ENCODE measurements at places on chromosomes 12 and 14.

GRCh38 chr12:1339618-1340319 lies 254.6 kb downstream of the FBXL14 start:
- DNase-seq, result no peak

GRCh38 chr12:65962921-65963861 lies 138.9 kb downstream of the HMGA2 start:
- DNase-seq, result no peak

GRCh38 chr14:97634751-97635150 lies 837.6 kb downstream of the VRK1 start:
- no peak for DNase-seq

DNA sequence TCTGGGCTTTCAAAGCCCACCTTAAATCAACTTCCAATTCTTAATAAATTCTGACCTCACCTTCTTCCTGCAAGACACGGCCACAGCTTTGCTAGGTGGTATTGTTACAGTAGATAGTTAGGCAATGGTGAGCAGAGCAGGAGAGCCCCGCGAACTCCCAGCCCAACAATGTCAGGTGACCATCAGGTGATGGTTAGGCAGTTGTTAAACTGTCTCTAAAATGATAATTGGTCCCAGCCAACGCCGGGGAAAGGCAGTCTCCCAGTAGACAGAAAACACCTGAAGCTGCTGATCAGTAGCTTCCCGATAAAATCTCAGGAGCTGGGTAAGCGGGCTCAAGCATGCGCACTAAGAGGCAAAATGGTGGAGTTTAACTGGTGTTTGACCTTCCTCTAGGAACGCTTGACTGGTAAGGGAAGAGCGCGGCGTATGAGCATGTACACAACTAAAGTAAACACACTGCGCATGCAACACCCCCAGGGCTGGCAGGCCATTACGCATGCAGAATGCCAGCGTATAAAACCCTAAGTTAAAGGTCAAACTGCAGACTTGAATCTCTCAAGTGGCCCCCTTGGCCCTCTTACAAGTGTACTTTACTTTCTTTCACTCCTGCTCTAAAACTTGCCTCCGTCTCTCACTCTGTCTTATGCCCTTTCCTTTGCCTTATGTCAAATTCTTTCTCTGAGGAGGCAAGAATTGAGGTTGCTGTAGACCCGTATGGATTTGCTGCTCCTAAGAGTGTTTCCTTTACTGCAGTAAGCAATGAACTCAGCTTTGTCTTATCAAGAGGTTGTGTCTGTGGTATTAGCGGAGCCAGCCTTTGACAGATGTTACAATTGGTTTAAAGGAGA lies 113.5 kb downstream of the C12orf75 start:
- no peak for DNase-seq

GRCh38 chr12:119036878-119037825 lies 55.8 kb downstream of the SRRM4 start:
- DNase-seq, result no peak

DNA sequence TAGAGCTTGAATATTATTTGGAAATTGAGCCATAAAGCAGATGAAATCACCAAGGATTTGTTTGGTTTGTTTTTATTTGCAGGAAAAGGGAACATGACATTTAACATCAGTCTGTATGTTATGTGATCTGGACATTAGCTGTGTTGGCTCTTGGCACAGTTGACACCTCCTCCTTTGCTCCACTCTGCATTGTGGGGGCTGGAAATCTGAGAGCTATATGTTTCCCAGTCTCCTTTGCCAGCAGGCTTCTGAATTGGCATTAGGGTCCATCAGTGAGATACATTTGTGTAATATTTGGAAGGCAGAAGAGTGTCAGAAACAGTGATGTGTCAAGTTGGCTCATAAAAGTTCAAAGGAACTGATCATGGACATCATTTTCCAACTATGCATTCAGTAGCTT lies 322.1 kb upstream of the ATP2B1 start:
- DNase-seq, result no peak

DNA sequence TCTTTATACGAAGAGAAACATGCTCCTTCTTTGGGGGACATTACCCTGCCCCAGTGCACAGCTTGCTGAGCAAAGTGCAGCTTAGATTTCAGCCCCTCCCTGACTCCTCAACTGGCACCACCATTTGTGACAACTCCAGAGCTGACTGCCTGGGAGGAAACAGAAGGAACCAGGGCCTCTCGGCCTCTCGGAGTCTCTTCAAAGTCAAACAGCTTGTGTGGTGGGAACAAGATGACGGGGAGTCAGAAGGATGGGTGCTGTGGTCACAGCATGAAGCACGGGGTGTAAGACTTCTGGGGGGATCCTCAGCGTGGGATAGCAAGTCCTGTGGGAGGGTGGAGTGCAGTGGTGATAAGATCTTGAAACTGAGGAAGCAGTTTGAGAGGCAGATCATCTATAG lies 123.5 kb upstream of the BCL2L14 start:
- no peak for DNase-seq

DNA sequence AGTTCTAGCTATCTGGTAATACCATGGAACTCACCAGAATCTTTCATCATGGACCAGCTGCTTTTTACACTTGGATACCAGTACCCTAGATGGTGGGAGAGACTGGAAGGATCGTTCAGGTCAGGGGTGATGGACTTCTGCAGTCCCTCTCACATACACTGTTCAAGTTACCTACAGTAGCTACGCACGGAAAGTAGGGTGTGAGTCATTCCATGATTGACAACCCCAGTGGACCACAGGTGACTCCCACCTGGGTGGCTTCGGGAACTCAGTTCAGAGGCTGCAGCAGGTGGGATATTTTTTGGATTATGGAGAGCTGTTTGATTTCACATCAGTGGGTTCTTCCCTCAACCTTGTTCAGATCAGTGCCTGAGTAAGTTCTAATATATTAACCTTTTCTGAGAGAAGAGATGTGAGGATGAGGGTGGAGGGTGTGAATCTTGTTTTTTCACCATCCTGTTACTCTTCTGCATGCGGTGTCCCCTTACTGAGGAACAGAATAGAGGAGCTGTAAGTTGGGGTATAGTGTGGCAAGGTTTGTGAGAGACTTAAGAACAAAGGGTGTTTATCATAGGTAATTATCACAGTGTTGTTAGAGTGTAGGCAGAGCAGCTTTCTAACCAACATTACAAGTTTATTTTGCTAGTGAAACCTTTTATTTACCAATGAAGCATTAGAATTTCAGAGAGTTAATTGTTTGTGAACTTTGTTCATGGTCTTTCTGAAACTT lies 39.6 kb downstream of the PRKCH start:
- DNase-seq, result no peak

DNA sequence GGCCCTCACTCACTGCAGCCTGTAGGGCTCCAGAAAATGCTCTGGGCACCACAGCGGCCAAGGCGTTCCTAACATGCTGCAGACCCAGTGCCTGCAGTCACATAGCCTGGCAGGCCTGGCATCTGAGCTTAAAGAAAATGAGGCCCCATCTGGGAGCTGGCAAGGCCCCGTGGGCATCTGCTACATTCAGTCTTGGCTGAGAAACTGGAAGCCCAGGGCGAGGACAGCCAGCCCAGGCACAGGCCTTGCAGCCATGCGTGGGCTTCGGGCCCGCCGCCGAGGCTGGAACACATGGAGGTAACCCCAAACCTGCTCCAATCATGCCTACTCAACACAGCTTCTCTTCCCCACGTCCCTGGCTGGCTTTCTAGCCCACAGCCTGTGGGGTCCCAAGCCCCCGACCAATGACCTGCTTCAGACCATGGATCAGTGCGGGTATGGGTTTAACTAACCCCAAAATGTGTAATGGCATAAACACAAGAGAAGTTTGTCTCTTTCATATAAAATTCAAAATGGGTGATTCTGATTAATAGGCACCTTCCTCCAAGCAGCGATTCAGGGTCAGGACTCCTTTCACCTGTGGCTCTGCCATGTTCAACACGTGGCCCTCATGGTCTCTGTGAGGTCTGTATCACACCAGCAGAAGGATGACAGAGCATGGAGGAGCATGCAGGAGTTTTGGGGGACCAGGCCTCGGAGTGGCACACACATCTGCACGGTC lies 6.4 kb downstream of the NGB start:
- DNase-seq, result no peak

GRCh38 chr12:44088647-44089046 lies 252.8 kb downstream of the TMEM117 start:
- no peak for DNase-seq

DNA sequence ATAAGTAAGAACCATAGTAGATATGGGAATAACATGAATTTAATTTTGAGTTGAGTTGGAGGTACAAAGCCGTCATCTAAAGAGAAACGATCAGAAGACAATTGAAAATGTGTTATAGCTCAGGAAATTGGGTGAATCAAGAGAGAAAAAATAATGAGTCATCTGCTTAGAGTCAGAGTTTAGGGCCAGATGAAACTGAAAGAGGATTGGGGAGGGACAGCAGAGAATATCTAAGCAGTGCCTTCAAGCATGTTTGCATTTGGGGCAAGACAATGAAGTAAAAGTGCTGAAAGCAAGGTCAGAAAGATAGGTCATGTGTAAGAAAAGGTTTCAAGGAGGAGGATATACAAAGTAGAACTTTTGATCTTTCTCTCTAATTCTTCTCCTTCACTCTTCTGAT lies 49.4 kb downstream of the SLC15A5 start:
- no peak for DNase-seq

GRCh38 chr14:44736326-44736725 lies 225.4 kb downstream of the KLHL28 start:
- no peak for DNase-seq

- DNase-seq, result no peak
Measured at GRCh38 chr12:30853561-30854133, 72.9 kb upstream of the TSPAN11 start.

DNA sequence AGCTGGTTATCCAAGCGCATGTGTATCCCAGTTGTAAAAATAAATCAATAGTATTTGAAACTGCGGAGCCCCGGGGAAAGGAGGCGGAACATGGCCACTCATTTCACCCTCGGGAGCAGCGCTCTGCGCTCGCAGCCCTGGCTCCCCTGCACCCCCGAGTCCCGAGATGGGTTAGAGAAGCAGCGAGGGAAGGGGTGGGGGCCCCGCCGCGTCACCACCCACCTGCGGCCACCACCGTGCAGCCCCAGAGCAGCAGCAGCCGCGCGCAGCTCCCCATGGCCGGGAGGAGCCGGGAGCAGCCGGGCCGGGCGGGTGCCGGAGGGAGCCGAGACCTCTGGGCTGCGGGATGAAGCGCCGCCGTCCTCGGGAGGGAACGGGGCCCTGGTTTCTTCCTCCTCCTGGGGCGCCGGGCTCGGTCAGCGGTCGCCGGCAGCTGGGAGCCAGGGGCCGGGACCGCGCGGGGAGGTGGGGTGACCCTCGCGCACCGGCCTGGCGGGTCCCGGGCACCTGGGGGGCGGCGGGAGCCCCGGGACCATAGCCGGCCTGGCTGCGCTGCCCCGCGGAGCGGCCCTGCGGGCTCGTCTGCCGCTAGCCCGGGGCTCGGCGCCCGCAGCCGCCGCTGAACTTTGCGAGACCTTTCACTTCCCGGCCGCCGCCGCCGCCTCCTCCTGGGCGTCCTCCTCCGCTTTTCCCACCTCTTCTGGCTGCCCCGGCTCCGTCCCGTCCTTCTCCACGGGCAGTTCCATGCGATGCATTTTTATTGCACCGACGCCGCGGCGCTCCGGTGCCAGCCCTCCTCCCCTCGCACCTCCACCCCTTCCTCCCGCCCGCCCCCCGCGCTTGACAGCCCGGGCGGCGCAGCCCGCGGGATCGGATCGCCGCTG lies at the start of gene NTN4:
TSS of gene NTN4 (minus strand) at position 732 of the 884 bp plus-strand sequence. CDS start at position 277, 455 bp downstream.
- no peak for DNase-seq

- no peak for DNase-seq
Measured at GRCh38 chr14:66507181-66507721, 696 bp upstream of the GPHN start.

- DNase-seq, result no peak
Measured at GRCh38 chr12:32181498-32182175, 75.0 kb downstream of the BICD1 start.

- no peak for DNase-seq
Measured at GRCh38 chr12:77382096-77382742, 316.9 kb upstream of the E2F7 start.

- no peak for DNase-seq
Measured at GRCh38 chr12:59317598-59317997, 278.2 kb upstream of the SLC16A7 start.

DNA sequence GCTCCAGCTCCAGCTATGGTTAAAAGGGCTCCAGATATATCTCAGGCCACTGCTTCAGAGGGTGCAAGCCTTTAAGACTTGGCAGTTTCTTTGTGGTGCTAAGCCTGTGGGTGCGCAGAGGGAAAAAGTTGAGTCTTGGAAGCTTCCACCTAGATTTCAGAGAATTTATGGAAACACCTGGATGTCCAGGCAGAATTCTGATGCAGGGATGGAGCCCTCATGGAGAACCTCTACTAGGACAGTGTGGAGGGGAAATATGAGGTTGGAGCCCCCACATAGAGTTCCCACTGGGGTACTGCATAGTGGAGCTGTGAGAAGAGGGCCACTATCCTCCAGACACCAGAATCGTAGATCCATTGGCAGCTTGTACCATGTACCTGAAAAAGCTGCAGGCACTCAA lies 69.9 kb downstream of the SDR9C7 start:
- DNase-seq, result no peak

- DNase-seq, result no peak
Measured at GRCh38 chr12:115946867-115947695, 330.4 kb downstream of the MED13L start.

DNA sequence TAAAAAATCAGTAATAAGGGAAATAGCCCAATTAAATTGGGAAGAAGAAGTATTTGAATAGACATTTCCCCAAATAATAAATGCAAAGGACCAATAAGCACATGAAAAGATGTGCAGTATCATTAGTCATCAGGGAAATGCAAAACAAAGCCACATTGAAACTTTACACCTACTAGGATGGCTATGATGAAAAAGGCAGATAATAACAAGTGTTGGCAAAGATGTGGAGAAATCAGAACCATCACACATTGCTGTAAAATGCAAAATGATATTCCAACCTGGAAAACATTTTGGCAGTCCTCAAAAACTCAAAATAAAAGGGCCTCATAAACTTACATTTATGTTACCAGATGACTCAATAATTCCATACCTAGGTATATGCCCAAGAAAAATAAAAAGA lies 131.1 kb upstream of the G2E3 start:
- no peak for DNase-seq

- DNase-seq, result no peak
Measured at GRCh38 chr14:74945261-74945851, 10.0 kb downstream of the PGF start.

GRCh38 chr14:97331526-97331925 lies 534.3 kb downstream of the VRK1 start:
- no peak for DNase-seq

DNA sequence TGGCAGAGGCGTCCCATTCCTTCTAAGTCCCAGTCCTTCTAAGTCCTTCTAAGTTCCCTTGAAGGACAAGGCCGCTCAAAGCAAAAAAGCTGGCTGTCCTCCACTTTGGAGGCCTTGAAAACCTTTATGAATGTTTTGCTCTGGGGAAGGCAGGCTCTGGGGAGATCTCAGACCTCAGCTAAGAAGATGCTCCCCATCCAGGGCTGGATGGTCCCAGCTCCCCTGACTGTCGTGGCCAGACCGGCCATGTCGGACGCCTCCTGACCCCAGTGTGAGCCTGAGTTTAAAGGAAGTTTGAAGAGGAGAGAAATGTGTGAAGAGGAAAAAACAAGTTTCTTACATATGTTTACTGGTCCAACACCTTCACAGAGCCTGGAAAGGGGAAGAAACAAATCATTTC lies 5.9 kb downstream of the KRT84 start:
- no peak for DNase-seq

GRCh38 chr12:130200445-130200844 lies 38.2 kb downstream of the FZD10 start:
- no peak for DNase-seq

Data from vagina (tissue), 2 donors.